ENCODE measurements at places on chromosomes 5 and 9.

DNA sequence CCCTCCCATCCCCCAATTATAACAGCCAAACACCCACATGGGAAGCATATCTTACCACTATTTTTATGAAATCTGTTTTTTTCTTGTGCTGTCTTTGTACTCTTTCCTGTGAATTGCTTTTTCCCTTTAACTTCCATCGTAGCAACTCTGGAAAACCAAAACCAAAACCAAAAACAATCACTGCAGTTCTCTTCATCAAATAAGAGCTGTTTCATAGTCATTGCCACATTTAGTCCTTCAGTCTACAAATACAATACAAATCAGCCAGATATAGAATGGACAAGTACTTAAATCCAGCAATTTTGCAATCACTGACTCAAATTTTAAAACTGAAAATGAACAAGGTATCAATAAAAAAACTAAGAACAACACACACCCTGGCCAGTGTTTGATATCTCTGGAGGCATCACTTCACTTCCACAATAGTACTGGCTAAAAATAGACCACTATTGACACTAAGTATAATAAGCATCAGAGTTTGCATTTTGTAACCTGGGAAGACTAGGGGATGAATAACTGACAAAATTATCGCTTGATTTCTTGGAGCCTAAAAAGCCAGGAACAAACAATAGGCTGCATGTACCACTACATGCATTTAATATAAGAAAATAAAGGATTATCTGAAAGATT is 5.4 kb downstream of the PUM3 start:
- no peak for DNase-seq

- no peak for DNase-seq
Measured at GRCh38 chr5:129459777-129460671, at the start of gene ADAMTS19. TSS of gene ADAMTS19 (plus strand) at chr5:129460298. CDS start at chr5:129460392, 94 bp downstream.

- DNase-seq = no peak
Measured at GRCh38 chr5:102106599-102106998, 189.5 kb downstream of the SLCO4C1 start.

GRCh38 chr9:114098021-114098935 is 814 bp downstream of the KIF12 start:
- DNase-seq = no peak

DNA sequence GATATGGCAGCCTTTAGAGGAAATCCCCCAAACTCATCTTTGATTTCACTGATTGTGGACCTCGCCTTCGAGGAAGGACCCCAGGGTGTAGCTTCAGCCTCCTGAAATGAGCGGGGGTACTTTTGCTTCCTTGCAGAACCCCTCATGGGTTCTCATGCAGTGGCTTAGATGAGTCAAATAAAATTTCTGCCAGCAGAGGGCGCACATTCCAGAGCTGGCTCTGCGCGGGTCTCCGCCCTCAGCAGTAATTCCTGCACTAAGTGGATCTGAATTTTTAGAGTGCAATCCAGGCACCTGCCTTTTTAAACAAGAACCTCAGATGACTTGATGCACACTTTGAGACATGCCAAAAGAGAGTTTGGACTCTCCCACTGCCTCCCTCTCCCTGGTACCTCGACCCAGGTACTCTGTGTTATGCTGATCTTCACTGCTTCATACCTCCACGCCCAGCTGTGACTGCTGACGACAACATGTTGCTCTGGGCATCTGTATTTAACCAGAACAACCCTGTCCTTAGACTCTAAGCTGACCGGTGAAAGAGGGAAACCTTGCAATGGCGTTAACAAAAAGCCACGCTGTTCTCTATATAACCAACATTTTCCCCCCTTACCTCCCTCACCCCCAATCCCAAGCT is 7.3 kb downstream of the EGFLAM start:
- DNase-seq = no peak

GRCh38 chr5:9625731-9626130 is 4.4 kb downstream of the TAS2R1 start:
- no peak for DNase-seq

GRCh38 chr5:74492230-74492629 is 148.3 kb downstream of the ENC1 start:
- no peak for DNase-seq

GRCh38 chr5:154264549-154265196 is 74.1 kb downstream of the GALNT10 start:
- DNase-seq = no peak
